ENCODE measurements at places on chromosomes 7 and 10. TPM values are rescaled to one million over a fixed set of nuclear protein-coding genes. Genes with fewer than 3 reads are reported as not detected.
A peak's percentile ranks its signal among the peaks of the same experiment; 100 is the strongest.

DNA sequence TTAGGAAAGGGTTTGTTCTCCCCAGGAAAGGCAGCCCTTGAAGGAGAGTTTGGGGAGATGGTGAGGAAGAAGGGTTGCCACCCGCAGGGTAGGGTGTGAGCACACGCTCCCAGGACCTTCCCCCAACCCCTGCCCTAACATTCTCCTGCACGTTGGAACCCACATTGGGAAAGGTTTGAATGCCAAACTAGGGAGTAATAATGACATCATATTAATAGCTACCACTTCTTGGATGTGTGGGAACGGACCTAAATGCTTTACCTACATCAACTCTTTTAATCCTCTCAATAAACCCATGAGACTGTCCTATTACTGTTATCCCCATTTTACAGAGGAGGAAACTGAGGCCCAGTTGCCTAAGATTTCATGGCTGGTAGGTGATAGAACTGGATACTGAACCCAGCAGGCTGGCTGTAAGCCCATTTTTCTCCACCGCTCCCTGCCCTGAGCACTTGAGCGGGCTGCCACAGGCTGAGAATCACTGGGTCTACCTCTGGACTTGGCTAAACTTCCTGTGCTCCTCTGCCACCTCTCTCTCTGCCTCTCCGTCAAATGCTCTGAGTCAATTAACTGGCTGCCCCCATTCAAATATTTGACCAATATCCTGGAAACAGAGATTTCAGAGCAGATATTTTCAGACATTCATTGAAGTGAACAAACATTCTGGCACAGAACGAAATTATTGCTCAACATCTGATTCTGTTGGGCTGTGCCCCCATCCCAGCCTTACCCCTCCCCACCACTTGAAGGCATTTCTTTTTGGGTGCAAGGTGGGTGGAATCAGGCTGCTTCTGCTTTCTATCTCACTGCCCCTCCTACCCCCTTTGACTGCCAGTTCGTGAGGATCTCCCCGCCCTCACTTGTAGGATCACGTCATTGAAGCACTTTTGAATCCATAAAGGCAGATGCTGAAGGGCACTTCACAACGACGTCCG, 129.7 kb downstream of the C10orf105 start:
- DNase-seq, result no peak

DNA sequence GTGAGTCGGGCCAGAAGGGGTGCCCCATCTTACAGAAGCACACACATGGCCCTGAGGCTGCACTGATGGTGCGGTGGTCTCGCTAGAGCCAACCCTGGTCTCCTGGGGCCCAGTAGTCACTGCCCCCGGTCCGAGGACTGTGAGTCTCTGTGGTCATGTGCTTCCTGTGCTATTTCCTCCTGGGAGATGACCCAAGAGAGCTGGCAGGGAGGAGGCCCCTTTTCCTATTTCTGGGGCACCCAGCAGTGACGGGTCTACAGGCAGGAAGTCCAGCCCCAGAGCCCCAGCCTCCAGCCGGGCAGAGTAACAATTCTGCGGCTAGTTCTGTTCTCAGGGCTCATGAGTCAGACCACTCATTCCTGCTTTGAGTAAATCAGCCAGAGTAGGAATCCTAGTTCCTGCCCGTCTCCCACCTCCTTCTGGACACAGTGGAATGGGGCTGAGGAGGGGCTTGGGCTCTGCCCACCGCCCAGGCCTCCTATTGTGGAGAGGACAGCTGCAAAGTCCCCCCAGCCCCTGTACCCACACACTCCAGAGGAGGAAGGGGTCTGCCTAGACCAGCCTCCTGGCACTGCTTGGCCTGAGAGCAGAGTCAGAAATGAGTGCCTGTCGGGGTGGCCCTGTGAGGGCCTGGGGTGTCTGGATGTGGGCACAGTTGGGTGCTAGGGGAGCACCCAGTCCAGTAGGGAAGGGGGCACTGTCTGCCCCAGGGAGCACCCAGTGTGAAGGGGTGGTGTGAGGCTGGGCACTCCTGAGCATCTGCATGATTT, 80.5 kb upstream of the PPIF start:
- peak; percentile 96 for DNase-seq

- DNase-seq, result no peak
Measured at GRCh38 chr10:29353887-29354561, 65.2 kb downstream of the LYZL1 start.

Gene HABP2
- total RNA-seq, result not detected

DNA sequence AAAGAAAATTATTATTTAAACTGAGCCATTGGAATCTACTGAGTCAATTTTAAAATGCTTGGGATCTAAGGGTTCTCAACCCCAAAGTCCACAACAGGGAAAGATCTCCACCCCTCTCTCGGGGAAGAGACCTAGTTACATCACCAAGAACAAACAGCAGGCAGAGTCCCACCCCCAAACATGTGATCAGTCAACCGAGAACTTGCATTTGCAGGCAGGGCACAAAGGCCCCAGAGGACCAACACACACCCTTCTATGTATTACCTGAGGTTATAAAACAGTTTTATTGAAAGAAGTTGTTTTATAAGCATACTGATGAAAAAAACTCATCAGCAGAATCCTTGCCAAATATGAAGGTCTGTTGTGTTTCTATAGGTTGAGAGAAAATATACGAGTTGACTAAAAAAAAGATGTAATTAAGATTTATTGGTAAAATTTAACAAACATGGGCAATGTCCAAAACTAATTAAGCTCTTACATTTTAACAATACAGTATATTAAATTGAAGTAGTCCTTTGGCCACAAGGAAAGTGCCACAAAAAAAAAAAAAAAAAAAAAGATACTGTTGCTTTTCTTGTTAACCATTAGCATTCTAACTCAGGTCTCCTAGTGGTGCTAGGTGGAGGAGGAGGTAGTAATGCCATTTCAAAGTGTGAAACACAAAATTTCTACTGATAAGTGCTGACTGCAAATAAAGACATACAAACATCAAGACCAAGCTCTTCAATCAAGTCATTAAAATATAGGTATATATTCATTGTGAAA, 975 bp upstream of the USP54 start:
- peak; percentile 9 for DNase-seq

Measured in MG63 (cell line).